ENCODE measurements at places on chromosomes 5 and 9. TPM values are rescaled to one million over a fixed set of nuclear protein-coding genes. Genes with fewer than 3 reads are reported as not detected.
A peak's percentile ranks its signal among the peaks of the same experiment; 100 is the strongest.

GRCh38 chr5:117433818-117434217, 859.2 kb upstream of the SEMA6A start:
- no peak for DNase-seq

DNA sequence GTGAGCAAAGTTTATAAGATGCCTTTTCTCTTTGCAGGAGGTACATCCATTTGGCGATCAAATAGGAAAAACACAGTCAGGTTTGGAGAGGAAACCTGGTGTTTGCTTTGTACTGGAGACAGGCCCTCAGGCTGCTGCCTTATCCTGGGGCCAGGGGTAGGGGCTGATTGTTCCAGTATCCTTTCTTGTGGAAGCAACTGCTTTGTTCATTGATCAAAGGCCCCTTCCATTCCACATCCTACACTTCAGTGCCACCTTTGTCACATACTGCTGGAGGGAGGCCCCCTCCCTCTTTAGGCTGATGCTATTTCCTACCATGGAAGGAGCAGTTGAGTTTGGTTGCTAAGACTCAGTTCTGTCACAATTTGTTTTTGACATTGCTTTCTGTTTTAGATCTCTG, 778.1 kb downstream of the TLR4 start:
- no peak for DNase-seq

DNA sequence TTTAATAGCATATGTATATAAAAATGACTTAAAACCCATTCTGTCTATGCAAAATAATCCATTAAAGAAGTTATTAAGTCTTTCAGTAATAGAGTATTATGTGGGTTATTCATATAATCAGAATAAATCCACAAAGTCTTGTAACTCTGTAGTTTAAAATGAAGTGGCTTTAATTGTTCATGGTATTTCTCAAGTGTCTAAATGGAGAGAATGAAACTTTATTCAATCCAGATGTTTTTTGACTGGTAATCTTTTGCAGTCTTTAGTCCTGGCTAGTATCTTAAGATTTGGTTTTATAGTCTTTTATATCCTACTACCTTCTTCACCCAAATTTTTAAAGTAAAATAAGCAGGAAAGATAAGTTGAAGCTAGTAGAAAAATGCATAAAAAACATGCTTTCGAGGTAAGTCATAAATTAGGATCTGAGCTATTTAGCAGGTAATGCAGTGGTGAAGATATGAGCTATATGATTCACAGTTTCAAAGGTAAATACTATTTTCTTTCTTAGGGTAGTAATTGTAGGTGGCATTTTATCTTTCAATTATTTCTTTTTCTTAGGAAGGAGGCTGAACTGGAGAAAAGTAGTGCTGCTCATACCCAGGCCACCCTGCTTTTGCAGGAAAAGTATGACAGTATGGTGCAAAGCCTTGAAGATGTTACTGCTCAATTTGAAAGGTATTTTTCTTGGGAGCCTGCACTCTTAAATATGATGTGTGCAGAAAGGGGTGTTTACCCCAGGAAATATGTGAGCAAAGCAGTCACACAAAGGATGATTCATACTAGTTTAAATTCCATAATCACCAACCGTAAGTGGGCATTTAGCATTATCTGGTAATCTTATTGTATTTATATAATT, 17.9 kb downstream of the HMMR start:
- DNase-seq = peak; percentile 45

Gene FRMD3
- total RNA-seq = 0.96 TPM

Gene WNT8A
- not detected for total RNA-seq

Gene ASPN
- total RNA-seq = not detected

DNA sequence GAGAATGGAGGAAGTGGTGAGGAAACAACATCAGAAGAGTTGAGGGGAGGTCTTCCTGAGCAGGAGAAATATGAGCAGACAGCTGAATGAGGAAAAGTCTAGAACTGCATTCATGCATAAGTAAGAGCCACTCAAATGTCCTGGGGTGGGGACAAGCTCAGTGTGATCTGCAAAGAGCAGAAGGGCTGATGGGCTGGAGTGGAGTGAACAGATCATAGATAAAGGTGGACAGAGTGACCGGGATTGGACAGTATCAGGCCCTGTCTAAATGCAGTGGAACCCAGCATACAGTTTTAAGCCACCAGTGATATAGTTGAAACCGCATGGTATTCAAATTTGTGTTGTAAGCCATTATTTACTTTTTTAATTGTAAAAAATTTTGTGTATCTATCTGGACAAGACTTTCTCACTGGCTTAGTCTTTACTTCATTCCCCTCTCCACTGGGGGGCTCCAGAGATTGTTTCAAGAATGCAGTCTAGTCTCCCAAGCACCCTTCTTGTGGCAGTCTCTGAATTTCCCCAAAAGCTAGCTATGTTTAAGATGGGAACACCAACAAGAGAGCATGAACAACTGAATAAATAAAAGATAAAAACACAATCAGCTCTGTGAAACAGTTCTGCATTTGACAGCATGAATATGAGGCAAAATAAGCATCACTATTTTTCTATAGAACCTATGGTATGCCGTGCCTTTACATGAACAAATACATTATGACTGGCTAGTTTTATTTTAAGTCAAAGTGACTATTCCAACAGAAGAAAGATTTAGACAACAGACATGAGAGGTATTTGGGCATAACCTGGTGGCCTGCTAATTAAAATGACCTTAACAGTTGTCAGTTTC, 10.7 kb upstream of the STK32A start:
- DNase-seq = peak; percentile 61

GRCh38 chr9:130913599-130914416, 17.2 kb upstream of the QRFP start:
- DNase-seq = no peak

- no peak for DNase-seq
Measured at GRCh38 chr5:93794954-93795353, 53.6 kb upstream of the POU5F2 start.

DNA sequence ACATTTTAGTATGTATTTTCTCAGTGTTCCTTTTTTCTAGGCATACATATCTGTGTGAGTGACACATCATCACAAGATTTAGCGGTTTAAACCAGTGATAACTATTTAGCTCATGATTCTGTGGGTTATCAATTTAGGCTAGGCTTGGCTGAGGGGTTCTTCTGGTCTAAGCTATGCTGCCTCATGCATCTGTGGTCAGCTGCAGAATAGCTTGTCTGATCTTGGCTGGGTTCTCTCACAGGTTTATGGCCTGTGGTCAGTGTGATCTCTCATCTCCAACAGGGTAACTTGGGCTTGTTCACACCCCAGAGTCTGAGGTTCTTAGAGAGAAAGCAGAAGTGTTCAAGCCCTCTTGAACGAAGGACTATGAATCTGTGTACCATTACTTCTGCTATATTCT, 363.3 kb downstream of the KDM4C start:
- DNase-seq = no peak

GRCh38 chr9:13513716-13514444, 234.4 kb upstream of the MPDZ start:
- DNase-seq = no peak

Gene TPM2
- total RNA-seq = 423 TPM

DNA sequence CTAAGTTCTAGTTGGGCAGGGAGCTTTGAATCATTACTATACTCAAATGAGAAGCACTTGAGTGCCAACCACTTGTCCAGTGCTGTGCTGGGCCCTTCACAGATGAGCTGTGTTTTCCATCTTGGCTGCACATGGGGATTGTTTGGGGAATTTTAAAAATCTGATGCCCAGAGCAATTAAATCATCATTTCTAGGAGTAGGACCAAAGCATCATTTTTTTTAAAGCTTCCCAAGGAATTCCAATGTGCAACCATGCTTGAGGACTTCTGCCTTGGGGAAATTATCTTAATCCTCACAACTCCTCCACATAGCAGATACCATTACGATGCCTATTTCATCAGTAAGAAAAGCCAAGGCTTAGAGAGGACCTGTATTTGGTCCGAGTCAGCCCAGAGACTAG, 131.4 kb downstream of the TMEM174 start:
- DNase-seq = no peak

DNA sequence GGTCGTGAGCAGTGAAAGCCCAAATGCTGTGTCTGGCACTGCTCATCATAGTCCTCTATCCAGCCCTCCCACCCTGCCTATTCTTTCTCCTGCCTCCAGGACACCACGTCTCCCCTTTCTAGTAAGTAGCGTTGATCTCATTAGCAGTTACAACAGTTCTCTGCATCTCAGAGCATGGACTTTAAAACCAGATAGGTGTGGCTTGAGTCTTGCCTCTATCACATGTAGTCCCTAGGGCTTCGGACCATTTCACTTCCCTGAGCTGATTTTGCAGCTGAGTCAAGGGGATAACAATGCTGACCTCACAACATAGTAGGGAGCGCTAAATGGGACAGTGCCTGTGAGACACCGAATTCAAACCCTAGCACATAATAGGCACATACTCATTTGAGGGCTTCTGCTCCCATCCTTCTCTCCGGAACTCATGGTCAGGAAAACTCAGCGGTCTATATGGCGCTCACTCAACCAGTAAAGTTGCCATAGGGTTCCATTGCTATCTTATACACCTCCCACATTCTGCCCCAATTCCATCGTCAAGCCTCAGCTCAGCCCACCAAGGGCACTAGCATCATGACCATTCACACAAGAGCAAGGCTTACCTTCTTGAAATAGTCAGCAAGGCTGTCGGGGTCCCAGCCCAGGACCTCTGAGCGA, 515 bp downstream of the LCP2 start:
- DNase-seq = no peak

DNA sequence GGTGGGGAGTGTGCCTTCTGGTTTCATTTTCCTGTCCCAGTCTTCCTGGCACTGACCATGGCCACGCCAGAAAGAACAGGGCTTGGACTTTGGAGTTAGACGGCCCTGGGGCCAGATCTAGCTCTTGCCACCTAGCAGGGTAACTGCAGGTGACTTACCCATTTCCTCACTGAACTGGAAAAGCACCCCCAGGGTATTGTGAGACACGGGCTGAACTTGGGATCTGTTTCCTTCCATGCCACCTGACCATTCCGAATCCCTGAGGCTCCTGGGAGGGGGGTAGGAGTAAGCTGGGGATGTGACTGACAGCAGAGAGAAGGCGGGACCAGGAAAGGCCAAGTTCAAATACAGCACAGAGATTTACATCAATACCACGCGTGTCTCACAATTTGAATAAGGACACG, 9.4 kb downstream of the HNRNPAB start:
- DNase-seq = no peak

GRCh38 chr9:83957248-83957513, 22.8 kb downstream of the HNRNPK start:
- no peak for DNase-seq

DNA sequence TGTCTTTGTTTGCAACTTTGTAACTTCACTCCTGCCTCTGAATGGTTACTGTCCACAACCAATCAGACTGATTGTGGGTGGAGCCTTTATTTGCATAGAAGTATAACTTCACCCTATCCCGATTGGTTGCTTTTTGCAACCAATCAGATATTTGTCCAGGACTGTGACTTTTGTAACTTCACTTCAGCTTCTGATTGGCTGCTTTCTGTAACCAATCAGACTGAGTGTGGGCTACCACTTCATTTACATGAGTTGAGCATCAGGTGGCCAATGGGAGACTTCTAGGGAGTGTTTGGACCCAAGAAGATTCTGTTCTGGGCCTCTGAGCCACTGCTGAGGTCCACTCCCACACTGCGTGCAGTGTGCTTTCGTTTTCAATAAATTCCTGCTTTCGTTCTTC, 1810.7 kb upstream of the CDH6 start:
- peak; percentile 97 for DNase-seq

DNA sequence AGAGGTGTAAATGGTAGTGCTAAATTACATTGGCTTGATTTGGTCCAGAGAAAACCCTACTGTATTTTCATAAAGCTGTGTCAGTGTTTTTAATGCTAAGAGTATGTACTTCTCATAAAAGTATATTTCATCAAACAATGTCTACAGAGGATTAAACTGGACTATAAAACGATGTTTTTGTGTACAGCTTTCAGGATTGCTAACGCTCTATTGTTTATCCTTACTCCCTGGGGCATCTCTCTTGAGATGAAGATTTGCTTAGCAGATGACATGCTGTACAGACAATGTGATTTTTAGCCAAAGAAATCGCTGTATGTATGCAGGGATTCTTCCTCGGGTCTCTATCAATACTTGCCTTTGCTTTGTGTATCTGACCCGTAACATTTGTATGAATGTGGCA, 216.0 kb downstream of the FBXL7 start:
- no peak for DNase-seq

GRCh38 chr9:94533155-94533554, 21.7 kb upstream of the PCAT7 start:
- no peak for DNase-seq

- DNase-seq = no peak
Measured at GRCh38 chr5:24530906-24531305, 113.9 kb downstream of the CDH10 start.

Gene NR2F1-AS1
- 24.4 TPM for total RNA-seq

Gene FAM78A
- total RNA-seq = 2.5 TPM

DNA sequence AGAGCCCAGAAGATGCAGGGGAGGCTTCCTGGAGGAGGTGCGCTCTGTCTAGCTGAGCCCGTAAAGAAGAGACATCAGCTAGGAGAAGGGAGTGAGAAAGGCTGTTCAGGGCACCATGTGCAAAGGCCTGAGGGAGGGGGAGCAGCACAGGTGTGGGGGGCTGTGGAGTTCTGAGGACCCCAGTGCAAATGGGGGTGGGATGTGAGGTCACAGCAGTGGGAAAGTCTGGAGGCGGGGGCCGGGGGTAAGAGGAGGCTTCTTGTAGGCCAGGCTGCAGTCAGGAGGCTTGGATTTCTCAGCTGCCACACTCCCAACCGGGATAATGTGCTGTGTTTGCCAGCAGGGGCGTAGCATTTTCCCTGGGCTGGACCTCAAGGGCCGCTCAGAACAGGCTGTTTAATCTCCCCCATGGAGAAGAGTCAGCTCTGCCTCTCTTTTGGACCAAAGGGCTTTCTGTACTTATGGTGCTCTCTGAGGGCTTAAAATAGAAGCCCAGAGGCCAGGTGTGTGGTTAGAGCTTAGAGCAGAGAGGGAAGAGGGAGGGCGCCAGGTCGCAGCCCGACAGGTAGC, 5.7 kb downstream of the NEURL1B start:
- DNase-seq = no peak

DNA sequence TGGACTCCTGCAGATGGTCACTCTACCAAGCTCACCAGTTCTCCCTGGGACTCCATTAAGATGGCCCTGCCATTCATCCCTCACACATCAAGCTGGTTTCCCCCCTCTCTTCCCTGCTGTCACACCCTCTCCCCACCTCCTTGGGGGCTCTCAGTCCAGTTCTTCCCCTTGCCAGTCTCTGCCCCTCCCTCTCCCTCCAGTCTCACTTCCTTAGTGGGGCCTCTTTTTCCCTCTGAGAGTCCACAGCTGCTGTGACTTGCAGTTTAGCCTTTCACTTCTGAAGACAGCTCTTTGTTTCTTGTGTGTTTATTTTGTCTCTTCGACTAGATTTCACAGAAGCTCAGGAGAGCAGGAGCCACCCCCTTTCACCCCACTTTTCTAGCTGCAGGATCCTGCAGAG, 10.5 kb downstream of the DOCK2 start:
- no peak for DNase-seq

DNA sequence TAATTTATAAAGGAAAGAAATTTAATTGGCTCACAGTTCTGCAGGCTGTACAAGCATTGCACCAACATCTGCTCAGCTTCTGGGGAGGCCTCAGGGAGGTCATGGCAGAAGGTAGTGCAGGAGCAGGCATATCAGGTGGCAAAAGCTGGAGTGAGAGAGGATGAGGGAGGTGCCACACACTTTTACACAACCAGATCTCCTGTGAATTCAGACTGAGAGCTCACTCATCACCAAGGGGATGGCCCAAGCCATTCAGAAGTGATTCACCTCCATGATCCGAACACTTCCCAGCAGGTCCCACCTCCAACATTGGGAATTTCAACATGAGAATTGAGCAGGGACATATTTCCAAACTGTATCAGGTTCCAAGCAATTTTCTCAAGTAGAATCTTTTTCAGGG, 84.7 kb upstream of the BRINP1 start:
- DNase-seq = no peak

- DNase-seq = no peak
Measured at GRCh38 chr9:77960356-77961153, 71.1 kb downstream of the GNAQ start.

Data from A172 (cell line).